ENCODE measurements at places on chromosomes 5 and 9.

DNA sequence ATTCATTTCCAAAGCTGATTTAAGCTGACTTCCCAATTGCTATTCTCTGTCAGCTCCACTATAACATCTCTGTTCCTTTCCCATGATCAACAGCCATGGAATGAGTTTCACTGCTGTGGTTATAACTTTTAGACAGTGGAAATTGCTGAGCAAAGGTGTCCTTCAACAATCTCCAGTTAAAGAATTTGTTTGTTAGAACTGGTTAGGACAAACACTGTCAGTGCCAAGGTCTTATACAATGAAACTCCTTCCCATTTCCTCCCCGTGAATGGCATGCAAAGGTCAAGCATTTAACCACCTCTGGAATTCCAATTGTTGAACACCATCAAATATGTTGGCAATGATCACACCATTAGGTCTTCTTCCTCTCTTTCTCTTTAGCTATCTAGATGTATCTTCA, 45.7 kb upstream of the GHR start:
- no peak for DNase-seq

GRCh38 chr5:113140837-113141671, 164.5 kb downstream of the DCP2 start:
- no peak for DNase-seq

DNA sequence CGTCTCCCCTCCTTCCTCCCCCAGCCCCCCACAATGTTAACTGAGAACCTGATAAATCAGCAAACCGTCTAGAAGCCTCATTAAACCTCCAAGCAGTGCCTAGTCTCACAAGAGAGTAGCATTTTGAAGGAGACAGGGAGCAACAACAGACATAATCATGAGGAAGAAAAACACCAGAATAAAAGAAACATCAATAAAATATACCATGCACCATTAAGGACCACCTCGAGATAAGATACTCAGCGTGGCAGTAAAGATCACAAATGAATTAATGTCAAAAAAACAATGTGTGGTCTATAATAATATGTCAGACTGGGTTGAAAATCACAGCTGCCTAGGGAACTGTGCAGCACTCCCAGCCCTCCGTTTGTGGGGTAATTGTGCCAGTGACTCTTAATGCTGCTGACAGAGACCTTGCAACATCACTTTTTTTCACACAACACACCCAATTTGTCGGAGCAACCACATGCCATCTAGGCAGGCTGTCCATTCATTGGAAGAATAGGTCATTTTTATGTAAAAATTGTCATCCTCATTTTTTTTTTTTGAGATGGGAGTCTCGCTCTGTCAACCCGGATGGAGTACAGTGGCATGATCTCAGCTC, 450.8 kb upstream of the WWC1 start:
- no peak for DNase-seq

- no peak for DNase-seq
Measured at GRCh38 chr5:69527128-69527770, 32.7 kb upstream of the GTF2H2C start.

DNA sequence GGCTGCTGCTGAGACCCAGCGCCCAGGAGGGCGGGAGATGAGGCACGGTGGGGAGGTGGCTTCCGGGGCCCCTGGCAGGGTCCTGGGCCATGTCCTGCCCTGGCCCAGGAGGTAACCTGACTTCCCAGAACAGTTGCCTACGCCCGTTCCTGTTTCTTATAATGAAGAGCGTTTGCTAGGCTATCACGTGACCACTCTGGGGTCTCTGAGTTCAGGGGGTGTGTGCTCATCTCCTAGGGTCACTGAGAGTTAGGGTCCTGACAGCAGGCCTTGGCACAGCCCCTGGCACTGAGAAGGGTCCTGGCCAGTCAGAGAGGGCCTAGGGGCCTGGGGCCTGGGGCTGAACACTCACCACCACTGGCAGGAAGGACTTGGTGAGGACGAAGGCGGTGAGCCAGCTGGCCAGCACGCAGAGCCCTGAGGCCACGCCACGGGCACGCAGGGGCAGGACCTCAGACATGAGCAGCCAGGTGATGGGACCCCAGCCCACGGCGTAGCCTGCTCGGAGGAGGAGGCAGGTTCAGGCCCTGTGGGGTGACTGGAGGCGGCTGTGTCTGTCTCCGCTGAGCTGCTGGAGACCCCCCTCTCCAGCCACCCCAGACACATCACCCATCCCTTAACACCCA, 6.0 kb downstream of the SLC2A6 start:
- no peak for DNase-seq

GRCh38 chr5:36414869-36415282, 113.2 kb upstream of the RANBP3L start:
- no peak for DNase-seq

- no peak for DNase-seq
Measured at GRCh38 chr9:114958844-114959235, 28.4 kb upstream of the TNFSF8 start.

DNA sequence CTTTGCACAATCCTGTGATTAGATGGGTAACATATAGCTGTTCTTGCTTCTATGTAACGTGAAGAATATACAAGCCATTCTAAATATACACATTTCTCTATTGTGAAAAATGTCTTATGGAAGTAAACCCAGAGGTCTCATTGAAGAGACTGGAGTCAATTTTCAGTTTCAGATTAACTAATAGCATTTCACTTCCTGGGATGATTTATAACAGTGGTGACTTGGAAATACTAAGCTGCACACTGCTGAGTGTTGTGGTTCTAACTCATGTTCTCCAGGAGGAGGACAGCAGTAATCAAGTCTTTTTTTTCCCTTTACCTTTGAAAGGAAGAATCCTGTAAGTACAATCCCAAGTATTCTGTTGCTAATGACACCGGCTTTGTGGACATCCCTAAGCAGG, 3.3 kb downstream of the CTSL start:
- no peak for DNase-seq

GRCh38 chr5:10563945-10564837, at the start of gene ANKRD33B:
ANKRD33B (plus strand) TSS chr5:10564070; CDS start chr5:10564468, 398 bp downstream.
- DNase-seq, result peak; percentile 73

DNA sequence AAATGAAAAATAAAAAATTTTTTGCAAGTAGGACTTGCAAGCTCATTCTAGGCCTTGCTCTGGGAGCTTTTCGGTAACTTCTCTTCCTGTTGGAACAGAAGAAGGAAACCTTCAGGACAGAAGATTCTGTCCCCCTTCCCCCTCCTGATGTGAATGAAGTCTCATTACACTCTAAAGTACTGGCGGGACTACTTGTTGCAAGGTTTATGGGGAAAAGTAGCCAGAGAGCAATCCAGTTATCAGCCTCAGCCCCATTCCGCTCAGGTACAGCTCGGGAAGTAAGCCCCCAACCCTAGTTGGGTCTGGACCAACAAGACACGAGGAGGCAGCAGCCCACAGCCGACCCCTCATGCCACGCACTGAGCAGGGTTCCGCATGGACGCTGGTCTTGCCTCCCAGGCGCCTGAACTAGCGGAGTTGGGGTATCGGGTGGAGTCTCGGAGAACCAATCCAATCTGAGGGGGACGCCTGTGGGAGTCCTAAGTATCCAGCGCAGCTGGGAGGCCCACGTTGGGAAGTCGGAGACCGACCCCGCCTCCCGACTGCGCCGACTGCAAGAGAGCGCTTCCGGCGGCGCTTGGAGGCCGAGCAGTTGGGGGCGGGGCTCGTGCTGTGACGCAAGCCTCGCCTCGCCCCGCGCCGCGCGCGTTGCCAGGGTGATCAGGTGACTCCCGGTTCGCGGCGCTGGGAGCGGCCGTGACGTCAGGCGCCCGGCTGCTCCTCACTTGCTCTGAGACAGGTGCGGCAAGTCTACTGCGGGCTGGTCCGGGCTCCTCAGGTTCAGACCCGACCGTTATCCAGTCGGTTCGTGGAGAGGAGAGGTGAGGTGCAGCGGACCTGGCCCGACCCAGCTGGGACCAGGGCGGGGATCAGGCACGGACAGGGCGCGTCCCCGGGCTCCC, at the start of gene CYSTM1:
CYSTM1 (plus strand) TSS at position 724 of the 902 bp plus-strand sequence. CDS start 19,278 bp downstream, outside the sequence.
- DNase-seq, result peak; percentile 96

GRCh38 chr5:39074017-39074814, at the start of gene RICTOR:
RICTOR (minus strand) TSS chr5:39074399; CDS start chr5:39074377, 22 bp downstream.
- DNase-seq, result peak; percentile 90

- no peak for DNase-seq
Measured at GRCh38 chr9:89853161-89853560, 248.3 kb downstream of the GADD45G start.

GRCh38 chr5:68405784-68406743, 190.5 kb downstream of the PIK3R1 start:
- no peak for DNase-seq

DNA sequence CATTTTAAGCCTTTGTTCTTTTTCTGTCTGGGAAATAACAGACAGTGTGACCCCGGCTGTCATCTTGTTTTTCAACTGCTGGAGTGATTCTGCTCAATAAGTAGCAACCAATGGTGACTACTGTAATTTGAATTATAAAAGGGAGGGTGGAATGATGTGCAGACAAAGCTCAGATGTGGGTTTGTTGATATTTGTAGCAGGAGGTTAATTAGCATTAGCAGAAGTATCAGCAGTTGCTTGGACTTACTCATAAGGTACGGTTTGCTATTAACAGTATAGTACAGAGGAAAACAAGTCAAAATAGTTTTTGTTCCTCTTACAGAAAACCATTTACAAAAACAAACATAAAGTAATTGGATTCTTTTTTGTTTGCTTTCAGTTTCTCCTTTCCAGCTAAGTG, 140.4 kb downstream of the TUSC1 start:
- no peak for DNase-seq

DNA sequence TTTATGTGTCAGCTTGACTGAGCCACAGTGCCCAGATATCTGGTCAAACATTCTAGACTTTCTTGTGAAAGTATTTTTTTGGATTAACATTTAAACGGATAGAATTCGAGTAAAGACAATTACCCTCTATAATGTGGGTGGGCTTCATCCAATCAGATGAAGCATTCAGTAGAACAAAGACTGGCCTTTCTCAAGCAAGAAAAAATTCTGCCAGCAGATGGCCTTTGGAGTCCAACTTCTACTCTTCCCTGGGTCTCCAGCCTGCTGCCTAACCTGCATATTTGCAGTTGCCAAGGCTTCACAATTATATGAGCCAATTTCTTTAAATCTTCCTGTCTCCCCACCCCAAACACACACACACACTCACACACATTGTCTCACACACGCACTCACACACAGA, 86.4 kb downstream of the MED10 start:
- DNase-seq, result peak; percentile 34

DNA sequence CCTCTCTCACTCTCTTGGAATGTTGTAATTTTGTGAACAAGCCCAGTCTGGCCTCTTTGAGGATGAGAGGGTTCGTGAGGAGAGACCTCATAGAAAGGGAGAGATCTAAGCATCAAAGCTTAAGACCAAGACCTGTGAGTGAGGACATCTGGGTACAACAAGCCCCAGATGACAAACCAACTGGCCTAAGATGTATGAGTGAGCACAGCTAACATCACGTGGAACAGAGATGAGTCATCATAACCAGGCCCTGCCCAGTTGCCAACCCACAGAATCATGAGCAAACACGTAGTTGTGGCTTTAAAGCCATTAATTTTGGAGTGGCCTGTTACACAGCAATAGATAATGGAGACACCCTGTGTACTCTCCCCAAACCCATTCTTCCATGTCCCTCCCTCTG, 439.1 kb upstream of the KIF2A start:
- no peak for DNase-seq

DNA sequence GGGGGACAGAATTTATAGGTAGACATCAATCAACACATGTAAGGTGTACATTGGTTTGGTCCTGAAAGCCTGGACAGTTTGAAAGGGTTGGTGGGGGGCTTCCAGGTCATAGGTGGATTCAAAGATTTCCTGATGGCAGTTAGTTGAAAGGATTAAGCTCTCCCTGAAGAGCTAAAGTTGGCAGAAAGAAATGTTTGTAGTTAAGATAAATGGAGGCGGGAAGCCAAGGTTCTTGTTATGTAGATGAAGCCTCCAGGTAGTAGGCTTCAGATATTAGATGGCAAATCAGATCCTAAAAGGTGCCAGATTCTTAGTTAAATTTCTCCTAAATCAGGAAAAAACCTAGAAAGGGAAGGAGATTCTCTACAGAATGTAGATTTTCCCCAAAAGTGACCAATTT, 9.0 kb upstream of the LRRTM2 start:
- DNase-seq, result no peak

DNA sequence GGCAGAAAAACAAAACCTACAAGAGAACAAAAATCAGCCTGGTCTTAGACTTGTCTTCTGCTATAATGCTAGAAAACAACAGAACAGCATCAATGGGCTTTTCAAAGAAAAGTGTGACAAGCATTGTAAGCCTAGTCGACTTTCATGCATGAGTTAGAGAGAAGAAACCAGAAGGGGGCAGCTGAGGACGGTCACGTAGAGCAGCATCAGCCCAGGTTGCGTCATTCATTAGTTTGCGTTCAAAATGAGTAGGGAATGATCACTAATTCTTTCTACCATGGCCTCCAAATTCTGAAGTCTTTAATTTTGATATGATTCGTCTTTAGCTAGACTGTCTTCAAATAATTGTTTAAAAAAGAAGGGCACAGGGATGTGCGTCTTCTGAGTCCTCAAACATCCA, 4.7 kb upstream of the ISCA1 start:
- peak; percentile 14 for DNase-seq
